ENCODE measurements at places on chromosomes 2 and 18.

GRCh38 chr18:57311472-57311871, 40.9 kb upstream of the ST8SIA3 start:
- DNase-seq: no peak

GRCh38 chr18:23133860-23134779, 1.2 kb upstream of the CABLES1 start:
- peak; percentile 25 for DNase-seq

DNA sequence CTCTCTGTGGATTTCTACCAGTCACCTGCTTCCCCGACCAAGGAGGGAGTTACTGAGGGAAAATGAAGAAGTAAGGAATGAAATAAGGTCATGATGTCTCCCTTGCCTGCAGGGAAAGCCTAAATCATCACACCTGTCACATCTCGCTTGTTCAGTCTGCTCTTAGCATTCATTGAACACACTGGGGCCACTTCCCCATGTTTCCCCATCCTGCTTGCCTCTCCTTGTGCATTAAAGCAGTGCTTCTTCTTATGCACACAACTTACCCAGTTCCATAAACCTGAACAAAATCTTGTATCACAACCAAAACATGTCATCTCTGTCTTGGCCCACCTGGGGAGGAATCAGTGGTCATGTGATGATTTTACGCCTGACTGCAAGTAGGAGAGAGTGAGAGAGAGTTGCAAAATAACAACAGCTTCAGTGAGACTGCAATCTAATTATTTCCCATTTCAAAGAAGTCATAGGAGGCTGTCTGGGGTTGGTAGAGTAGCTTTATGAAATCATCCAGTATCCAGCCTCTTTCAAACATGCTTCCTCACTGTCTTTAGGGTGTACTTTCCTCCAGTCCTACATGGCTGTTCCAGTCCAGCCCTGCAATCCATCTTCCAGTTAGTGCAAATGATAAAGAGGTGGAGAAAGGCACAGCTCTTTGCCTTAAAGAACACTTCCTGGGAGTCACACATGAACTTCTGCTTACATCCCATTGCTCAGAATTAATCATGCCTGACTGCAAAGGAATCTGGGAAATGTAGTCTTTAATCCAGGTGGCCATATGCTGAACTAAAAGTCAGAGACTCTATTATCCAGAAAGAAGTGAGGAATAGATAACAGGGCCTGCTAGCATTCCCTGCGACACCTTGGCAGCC, 220.1 kb downstream of the HAUS1 start:
- no peak for DNase-seq

- DNase-seq: no peak
Measured at GRCh38 chr2:44951714-44952113, 10.2 kb downstream of the SIX3 start.

DNA sequence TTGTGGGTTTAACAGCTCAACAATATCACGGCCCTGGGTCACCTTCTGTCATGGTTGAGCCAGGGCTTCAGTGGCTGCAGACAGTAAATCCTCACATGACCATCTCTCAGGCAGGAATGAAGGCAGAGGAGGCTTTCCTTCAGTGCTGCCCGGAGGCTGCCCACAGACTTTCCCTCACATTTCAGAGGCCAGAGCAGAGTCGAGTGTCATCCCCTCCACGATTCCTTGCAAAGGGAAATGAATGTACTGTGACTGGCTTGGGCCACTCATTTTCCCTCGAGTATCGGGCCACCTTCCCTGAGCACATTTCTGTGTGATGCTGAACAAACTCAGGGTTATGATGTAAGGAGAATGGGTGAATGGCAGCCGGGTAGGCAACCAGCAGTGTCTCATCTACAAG, 10.0 kb upstream of the REEP1 start:
- no peak for DNase-seq

DNA sequence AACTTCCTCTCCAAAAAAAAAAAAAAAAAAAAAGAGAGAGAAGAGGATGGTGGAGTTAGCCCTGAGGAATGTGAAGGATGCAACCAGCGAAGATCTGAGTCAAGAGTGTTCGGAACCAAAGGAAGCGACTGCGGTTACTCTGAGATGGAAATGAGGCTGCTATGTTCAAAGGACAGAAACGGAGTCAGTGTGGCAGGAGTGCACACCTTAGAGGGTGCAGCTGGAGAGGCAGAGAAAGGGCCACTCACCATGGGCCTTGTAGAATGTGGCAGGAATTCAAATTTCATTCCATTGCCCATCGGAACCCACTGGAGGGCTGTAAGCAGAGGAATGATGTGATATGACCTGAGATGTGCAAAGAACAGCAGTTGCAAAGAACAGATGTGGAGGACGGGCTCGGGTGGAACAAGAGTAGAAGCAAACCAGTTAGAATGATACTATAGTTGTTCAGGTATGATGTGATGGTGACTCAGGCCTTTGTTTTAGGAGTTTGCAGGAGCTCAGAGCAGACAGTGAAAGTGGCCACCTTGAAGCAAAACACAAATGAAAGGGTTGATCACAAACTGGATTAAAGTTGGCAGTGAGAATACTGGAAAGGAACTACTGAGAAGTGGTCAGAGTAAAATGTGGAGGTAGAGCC, 22.6 kb downstream of the ITGA6 start:
- DNase-seq: no peak

DNA sequence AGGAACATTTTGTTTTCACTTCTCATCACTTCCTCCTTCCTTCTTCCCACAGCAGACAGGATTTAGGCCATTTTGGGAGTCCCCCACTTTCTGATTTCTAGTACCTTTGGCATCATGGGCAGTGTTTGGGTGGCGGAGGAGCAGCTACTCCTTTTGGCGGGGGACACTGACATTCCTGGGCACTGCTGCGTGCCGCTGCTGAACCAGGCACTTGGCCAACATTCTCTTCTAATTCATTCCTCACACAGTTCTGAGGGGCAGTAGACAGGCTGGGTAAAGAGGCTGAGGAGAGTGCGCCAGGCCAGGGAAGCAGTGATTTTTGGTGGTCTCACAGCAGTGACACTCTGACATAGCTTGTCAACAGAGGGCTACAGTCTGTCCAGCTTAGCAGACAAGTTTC, 270.2 kb downstream of the LOXHD1 start:
- DNase-seq: no peak

GRCh38 chr2:64838817-64839216, 150.4 kb upstream of the SLC1A4 start:
- no peak for DNase-seq

DNA sequence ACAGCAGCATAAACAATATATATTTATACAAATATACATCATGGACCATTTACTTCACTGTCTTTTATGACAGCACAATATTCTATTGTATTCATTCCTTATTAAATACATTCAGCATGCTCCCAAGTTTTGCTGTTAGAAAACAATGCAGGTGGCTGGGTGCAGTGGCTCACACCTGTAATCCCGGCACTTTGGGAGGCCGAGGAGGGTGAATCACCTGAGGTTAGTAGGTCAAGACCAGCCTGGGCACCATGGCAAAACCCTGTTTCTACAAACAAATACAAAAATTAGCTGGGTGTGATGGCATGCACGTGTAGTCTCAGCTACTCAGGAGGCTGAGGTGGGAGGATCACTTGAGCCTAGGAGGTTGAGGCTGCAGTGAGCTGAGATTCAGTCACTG, 39.0 kb downstream of the NPC1 start:
- DNase-seq: no peak

DNA sequence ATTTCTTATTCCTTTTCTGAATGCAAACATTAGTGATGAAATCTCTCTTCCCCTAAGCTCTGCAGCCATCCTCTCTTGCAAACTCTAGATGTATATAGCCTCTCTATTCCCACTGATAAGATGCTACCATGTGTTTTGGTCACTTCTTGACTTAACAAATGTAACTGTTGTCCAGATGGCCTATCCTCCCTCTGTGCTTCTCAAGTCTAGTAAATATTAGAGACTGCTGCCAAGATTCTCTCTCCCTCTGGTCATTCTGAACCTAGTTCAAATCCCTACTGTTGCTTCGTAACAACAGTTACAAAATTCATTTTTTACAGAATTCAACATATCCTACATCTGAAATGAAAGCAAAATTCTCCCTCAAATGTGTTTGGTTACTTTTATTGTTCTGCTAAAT, 156.6 kb downstream of the TXNL1 start:
- DNase-seq: no peak

DNA sequence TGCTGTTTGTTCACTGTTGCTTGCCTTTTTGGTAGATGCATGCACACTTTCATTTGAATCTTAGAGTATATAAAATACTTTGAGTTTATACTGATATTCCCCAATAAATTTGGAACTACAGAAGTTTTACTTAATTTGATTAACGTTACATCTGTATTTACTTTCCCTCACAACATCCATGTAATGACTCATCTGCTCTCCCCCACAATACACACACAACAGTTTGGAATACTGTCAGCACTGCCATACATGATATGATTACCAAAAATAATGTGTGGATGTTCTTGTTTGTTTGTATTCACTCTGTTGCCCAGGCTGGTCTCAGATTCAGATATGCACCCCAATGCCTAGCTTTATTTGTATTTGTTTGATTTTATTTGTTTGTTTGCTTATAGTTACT, 144.2 kb downstream of the WDR7 start:
- no peak for DNase-seq

DNA sequence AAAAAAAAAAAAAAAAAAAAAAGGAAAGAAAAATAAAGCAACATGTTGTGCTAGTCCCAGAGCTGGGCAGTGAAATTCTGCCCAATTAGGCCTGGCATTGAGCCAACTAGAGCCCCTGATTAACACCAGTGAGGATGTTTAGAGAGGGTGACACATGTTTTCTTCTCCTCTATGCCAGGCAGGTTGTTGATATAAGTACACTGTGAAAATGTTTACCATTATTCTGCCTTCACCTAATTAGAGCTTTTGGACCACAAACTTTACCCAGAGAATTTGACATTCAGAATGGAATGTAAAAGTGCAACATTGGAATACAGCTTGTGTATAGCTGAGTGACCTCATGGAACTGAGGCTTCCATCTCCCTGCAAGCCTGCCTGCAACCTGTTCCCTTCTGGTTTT, 95.9 kb upstream of the MSH2 start:
- no peak for DNase-seq

DNA sequence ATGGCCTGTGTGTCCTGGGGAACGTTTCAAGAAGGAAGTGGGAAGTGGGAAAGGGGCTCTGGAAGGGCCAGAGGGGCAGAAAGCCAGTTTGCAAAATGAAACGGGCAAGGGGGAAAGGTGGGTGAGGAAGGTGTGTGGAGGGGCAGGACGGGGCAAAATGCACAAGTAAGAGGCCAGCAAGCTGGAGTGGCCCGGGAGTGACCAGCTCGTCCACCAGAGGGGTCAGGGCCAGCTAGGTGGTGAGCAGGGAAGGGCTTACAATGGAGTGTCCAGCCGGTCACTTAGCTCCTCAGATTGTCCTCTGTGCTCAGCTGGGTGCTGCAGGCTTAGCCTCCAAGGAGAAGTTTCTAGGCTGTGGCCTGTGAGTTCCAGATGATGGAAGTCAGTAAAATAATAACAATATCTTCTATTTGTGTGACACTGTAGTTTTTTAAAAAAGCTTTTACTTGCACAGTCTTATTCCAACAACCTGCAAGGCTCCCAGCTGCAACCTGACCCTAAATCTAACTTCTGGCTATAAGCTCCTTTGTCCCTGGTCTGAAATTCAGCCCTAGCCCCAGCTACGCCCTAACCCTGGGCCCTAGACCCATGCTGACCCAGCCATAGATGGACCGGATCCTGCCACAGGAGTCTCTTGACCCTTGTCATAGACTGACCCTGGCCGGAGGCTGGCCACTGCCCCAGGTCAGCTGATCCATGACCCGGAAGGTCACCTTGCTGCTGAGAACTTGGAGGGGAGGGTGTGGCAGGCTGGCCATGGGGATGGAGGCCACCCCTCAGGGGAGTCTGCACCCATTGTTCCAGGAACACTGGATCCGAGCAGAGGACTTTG, 29.2 kb downstream of the MYO7B start:
- DNase-seq: no peak

DNA sequence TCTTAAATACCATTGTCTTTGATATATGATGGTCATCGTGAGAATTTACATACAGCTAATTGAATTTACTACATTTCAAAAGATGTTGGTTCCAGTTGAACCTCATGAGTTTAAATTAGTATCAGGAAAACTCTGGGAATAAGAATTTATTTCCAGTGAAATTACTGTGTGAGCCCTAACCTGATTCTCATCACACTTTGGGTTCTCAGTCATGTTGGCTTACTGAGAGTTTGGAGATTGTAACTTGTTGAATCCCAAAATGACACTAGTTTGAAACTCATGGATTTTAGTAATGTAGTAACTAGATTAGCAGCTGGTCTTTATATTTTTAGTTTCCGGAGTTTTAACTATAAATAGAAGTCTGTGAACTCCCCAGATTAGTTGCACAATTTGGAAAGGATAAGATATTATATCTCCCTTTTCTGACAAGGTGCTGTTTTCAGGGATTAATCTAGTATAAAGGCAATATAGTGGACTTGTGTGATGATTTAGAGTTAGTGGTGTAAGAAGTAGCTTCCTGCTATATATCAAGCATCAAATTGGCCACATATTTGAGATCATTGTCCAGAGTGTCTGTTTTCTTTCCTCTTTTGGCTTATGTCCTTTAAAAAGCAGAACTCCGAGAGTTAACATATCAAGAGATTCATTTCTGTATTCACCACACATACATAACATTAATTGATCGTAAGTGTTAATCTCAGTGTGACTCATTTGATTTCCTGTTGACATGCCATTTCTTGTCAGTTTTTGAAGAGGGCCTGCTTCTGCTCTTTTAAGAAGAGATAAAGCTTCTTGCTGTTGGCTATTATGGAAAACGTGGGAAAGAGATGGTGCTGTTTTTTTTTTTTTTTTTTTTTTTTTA, 15.7 kb downstream of the NDUFV2 start:
- DNase-seq: no peak

DNA sequence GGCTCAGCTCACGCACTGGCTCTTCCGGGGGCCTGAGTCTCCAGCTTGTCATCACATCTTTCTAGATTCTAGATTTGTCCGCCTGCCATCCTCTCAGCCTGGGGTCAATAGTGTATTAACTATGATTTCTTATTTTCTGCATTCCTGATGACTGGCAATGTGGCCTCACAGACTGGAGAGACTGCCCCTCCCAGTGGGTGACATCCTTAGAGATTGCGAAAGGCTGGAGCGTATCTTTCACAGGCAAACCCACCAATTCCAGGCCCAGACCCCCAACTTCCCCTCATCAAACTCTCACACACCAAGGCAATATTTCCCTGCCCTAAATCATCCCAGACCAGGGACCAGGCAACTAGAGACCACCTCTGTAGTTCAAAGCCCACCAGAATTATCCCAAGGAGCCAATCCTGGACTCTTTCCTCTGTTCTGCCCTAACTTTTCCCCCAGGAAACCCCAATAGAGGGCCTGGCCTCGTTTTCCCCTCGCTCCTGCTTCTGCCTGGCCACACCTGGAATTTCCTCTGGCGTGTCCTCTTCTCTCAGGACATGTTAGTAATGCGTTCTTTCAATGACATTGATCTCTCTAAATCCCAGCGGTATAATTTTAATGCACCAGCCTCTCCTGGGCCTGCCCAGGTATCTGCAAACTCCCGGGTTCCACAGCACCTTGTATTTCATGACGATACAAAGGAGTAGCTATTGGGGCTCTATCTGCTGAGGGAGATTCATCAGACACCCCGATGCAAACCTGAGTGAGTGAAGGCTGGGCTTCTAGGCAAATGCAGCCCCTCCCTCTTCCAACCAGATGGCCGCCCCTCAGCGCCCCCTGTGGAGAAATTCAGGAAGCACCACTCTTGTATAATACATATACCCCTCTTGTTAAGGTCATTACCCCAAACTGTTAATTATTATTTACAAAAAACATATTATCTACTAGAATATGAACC, 2.4 kb upstream of the KCNF1 start:
- DNase-seq: peak; percentile 66
